ENCODE measurements at places on chromosomes 7 and 10.

- DNase-seq = no peak
Measured at GRCh38 chr10:115947104-115947503, 325.9 kb downstream of the GFRA1 start.

- DNase-seq = no peak
Measured at GRCh38 chr7:118907911-118908527, 683.5 kb downstream of the ANKRD7 start.

DNA sequence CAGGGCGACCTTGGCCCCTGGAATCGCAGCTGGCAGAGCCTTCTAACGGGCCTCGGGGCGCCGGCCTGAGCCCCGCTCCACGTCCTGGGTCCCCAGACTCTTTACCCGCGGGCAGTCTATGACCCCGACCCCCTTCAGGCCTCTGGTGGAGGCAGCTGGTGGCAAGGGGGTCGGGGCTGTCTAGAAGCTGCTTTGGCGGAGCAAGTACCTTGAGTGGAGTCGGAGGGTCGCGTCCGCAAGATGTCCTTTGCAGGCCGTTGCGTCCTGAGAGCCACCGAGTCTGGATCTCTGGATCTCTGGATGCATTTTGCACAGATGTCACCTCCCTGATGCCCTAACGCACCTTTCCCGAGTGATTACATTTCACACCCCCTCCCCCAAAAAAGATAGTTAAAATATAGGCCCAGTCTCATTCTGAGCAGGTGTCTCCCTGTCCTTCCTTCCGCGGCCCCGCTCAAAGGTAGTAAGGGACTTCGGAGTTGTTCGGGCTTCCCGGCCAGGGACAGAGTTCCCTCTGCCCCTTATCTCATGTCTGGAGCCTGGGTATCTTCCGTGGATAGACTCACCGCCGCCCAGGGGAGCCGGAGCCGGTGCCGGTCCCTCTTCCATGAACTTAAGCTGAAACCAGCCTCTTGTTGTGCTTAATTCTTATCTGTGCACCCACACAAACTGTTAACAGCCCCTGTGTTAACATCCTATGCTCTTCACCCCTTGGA is 457 bp downstream of the ACADSB start:
- DNase-seq = no peak

- no peak for DNase-seq
Measured at GRCh38 chr7:3204526-3204925, 96.5 kb upstream of the SDK1 start.

DNA sequence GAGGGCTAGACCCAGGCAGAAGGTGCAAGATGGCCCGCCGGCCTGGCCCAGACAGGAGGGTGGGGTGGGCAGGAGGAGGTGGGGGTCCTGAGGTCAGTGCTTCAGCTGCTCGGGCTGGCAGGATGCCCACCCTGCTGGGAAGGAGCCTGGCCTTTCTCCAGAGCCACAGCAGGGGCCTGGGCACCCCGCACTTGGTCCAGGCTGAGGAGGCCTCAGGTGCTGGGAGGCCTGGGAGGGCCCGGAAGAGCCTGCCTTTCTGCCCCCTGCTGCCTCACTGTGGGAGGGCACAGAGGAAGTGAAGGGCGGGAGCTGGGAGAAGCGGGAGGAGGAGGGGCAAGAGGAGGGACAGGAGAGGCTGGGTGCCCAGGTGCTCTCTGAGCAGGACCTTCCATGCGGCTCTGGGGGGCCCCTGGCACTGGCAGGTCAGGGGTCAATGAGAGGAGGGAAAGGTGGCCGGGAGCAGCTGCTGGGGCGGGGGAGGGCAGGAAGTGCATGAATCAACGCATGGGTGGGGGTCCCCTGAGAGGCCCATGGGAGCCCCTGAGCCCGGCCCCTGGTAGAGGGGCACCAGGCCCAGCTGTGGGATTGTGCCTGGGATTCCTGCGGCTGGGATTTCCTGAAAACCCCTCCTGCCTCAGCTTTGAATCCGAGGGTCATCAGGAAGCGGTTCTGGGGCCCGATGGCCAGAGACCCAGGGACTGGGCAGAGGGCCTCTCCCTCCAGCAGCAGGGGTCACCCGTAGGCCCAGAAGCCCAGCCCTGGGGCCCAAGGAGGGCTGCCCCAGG is 49.9 kb downstream of the PWWP2B start:
- peak; percentile 75 for DNase-seq

- no peak for DNase-seq
Measured at GRCh38 chr7:156096771-156097538, 284.7 kb upstream of the SHH start.

GRCh38 chr10:6108631-6109443 is 20.0 kb downstream of the RBM17 start:
- no peak for DNase-seq

DNA sequence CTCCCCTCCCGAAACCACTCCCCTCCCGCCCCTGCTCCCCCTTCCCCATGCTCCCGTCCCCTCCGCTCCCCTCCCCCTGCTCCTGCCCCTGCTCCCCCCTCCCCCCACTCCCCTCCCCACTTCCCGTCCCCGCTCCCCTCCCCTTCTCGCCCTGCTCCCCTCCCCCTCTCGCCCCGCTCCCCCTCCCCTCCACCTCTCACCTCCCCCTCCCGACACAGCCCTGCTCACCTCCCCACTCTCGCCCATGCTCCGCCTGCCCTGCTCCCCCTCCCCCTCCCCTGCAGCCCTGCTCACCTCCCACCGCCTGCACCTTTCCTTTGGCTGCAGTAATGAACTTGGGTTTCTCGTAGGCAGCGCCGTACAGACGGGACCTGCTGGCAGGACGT is 49.9 kb upstream of the NKX6-2 start:
- no peak for DNase-seq

DNA sequence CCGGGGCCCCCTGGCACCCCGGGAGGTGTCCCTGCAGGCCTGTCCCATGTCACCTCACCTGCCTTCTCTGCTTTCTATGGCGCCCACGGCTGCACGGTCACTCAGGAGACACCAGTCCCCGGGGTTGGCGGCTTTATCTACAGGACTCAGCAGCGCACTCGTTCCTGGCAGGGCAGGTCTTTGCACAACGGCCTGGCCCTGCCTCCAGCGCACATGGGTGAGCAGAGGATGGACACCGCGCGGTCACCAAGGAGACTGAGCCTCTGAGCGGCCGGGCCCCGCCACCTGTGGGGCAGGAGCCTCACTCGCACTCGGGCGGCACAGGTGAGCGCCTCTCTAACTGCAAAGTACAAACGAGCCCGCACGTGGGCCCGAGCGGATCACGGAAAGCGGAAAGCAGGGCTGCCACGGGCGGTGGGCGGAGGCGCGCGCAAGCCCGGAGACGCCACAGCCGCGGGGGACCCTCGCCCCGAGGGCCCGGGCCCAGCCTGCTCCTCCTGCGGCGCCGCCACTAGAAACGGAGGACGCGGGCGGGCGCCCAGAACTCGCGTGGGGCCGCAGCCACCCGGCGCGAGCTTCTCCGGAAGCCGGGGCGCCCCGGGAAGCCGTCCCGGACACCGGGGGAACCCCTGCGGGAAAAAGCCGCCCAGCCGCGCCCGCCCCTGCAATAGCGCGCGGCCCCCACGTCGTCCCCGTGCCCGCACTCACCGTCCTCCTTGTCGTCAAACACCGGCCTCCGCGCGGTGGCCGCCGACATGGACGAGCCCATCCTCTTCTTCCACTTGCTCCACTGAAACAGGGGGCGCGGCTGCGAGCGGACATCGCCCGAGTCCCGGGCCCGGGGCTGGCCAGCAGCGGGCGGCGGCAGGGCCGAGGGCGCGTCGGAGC is 642 bp downstream of the STK32C start:
- no peak for DNase-seq

DNA sequence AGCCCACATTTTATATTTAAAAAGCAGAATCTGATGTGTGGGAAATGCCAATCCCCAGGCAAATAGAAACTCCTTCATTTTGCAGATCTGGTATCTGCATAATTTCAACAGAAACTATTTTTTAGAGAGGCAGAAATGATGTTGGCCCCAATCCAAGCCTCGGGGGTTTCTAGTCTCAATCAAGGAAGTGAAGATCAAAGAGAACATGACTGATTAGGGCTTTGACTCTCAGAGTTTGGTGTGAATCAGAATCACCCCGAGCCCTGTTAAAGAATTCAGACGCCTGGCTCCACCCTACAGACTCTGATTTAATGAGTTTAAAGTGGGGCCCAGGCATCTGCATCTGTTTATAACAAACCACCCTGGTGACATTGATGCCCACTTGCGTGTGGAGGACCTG is 36.7 kb upstream of the UBE2H start:
- peak; percentile 15 for DNase-seq

DNA sequence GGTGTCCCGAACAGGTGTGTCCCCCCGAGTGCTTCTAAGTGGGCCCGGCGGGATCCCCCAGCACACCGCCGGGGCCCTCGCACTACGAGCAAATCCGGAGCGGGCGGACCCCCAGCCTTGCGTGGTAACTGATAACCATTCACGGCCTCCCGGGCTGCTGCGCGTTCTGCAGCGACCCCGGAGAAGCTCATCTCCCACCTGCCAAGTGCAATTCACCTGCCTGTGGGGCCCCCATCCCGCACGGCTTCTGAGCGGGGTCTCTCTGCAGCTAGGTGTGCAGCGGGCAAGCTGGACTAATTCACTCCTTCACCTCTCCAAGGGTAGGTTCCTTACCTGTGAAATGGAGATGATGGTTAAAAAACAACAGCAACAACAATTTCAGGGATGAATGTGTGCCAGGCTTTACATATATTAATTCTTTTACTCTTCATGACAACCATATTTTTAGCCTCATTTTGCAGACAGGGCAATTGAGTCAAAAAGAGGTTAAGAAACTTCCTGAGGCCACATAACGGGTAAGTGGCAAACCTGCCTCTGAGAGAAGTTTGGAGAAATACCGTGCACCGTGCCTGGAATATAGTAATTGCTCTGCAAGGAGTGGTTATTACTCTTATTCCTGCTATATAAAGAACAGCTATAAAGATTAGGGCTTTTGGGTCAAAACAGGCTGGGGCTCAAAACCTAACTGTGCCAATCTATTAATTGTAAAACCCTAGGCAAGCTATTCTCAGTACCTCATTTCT is 652 bp upstream of the PODXL start:
- no peak for DNase-seq

DNA sequence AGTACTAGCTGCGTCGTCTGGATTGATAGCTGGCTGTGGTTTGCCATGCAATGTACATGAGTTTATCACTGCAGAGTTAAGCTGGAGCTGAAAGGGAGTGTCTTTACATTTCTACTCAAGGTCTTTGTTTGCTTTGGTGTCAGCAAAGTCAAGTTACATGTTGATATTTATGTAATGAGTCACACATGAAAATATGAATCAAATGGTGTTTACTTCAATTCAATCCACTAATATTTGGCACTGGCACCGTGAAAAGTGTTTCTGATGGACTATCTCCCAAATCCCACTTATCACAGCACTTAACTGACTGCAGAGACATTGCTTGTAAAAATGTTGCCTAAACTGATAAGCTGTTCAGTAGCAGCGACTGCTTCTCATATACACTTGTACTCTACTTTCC is 395.9 kb downstream of the TFEC start:
- no peak for DNase-seq

- no peak for DNase-seq
Measured at GRCh38 chr7:139264220-139264619, 33.2 kb downstream of the UBN2 start.

Data from stimulated activated CD4-positive, alpha-beta T cell treated with anti-CD3 and anti-CD28 coated beads, TNF-alpha, amount 100 ng/mL, for 48 hours (primary cell).